ENCODE measurements at places on chromosomes 4 and X.

GRCh38 chr4:145034727-145035211 lies 63.2 kb downstream of the ANAPC10 start:
- DNase-seq = peak; percentile 89

- DNase-seq = no peak
Measured at GRCh38 chr4:1493540-1494287, 87.5 kb upstream of the NKX1-1 start.

- peak; percentile 8 for DNase-seq
Measured at GRCh38 chr4:127047930-127048329, 584.8 kb upstream of the INTU start.

GRCh38 chr4:118898684-118899138 lies 10.1 kb downstream of the SYNPO2 start:
- DNase-seq = peak; percentile 37

DNA sequence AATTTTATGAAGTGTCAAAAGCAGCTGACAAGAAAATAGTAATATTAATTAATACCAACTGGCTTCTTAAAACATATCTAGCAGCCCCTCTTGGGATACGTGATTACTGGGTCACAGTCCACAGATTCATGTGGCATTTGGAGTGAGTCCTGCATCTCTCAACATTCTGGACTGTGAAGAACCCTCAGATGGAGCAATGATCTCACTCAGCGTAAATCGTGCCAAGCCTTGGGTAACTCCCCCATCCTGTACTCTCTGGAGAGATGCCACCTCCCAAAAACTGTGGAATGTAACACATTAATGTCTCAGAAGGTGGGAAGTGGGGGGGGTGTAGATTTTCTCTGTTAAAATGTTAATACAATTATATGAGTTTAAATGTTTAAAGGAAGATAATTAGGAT lies 118.2 kb upstream of the IQCM start:
- DNase-seq = peak; percentile 10

DNA sequence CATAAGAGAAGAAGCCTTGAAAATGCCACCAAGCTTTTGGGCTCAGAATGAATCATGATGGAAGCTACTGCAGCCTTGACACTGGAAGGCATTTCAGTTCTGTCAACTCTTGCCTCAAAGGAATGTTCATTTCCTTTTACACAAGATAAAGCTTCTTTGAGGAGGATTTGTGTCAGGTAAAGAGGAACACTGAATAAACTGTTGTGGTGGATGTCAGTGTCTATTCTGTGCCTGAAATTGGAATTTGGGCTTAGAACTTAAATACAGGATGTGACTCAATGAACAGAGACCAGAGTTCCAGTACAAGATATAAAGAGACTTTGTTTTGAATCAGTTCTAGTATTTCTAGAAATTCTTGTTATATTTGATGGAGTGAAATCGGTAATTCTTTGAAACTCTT lies 313.2 kb downstream of the PACRGL start:
- DNase-seq = no peak

- no peak for DNase-seq
Measured at GRCh38 chrX:148755111-148755510, 254.7 kb downstream of the AFF2 start.

- no peak for DNase-seq
Measured at GRCh38 chr4:103308248-103308561, 110.1 kb upstream of the CENPE start.

DNA sequence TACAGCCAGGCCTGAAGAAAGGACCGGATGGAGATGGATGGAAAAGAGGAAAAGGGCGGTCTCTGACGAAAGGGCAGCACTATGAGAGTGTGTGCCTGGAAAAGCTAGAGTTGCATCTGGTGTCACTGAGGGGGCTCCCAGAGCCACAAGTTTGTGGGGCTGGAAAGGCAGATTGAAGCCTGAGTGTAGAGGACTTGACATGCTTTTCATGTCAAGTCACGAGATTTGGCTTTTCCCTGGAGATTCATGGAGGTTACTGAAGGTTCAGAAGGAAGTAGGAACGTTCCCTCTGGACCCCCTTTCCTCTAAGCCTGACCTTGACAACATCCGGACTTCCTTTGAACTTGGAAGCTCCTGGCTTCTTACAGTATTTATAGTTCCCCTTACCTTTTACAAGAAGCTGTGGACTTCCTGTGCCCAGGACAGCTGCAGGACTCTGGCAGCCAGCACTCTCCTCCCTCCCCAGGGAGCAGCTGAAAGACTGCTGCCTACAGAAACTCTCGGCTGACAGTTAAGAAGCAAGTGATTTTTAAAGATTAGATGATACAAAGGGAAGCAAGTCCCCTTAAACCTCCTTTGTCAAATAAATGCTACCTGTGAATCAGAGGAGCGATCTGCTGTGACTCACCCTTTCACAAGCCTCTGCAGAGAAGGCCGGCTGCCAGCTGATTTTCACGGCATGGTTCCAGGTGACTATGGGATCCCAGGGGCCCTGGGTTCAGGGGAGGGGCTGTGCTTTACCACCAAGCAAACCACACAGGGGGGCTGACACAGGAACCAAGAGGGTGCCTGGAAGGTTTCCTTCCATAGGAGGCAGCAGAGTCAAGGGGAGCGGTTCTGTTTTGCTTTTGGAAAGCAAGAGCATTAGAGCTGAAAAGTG lies 72.9 kb upstream of the STIM2 start:
- DNase-seq = peak; percentile 37

GRCh38 chr4:90990284-90990683 lies 863.1 kb downstream of the CCSER1 start:
- DNase-seq = no peak

- no peak for DNase-seq
Measured at GRCh38 chrX:16433021-16433420, 216.9 kb upstream of the S100G start.

- no peak for DNase-seq
Measured at GRCh38 chr4:144817081-144817480, 171.1 kb downstream of the HHIP start.

- DNase-seq = no peak
Measured at GRCh38 chr4:154731756-154732155, 12.0 kb upstream of the LRAT start.

GRCh38 chrX:131783555-131784308 lies 239.4 kb upstream of the STK26 start:
- DNase-seq = no peak

- peak; percentile 70 for DNase-seq
Measured at GRCh38 chrX:110180176-110180927, 137.5 kb downstream of the AMMECR1 start.

GRCh38 chr4:9891740-9892139 lies 110.3 kb downstream of the DRD5 start:
- no peak for DNase-seq

GRCh38 chr4:78331965-78332364 lies 219.6 kb upstream of the ANXA3 start:
- no peak for DNase-seq

GRCh38 chr4:81180916-81181315 lies 34.1 kb downstream of the PRKG2 start:
- no peak for DNase-seq

DNA sequence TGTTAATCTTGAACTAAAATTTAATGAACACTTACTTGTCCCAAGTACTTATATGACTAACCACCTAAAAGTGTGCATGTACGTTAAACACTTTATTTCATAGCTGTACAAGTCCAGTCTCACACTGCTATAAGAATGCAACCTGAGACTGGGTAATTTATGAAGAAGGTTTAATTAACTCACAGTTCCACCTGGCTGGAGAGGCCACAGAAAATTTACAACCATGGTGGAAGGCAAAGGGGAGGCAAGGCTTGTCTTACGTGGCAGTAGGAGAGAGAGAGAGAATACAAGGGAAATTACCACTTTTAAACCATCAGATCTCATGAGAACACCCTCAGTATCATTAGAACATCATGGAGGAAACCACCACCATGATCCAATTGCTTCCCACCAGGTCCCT lies 748.7 kb upstream of the HS3ST1 start:
- DNase-seq = no peak

DNA sequence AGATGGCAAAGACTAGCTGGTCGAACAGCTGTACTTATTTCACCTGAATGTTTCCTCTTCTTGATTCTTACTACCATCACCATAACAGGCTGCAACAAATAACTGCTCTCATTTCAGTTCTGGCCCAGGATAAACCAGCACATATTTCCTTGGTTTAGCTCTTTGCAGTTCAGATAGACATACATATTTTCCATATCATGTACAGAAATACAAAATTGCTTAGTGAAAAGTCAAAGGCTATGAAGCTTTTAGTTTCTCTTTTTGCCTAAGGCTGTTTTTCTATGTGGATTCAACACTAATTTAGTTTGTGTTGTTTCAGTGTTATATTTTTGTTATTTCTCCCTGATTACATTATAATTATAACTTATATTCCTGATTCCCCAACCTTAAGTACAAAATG lies 103.6 kb upstream of the BMP3 start:
- no peak for DNase-seq

- peak; percentile 77 for DNase-seq
Measured at GRCh38 chrX:1468250-1468772, 15.6 kb upstream of the ASMTL start.

- no peak for DNase-seq
Measured at GRCh38 chr4:18930487-18930886, 908.9 kb upstream of the LCORL start.

GRCh38 chrX:85243761-85244449 lies at the start of the genes SATL1 and ZNF711:
TSS of gene SATL1 (minus strand) at chrX:85243779. CDS start at chrX:85108968, 134,811 bp downstream.
TSS of gene ZNF711 (plus strand) at chrX:85243991. CDS start at chrX:85247573, 3,582 bp downstream.
- peak; percentile 47 for DNase-seq

DNA sequence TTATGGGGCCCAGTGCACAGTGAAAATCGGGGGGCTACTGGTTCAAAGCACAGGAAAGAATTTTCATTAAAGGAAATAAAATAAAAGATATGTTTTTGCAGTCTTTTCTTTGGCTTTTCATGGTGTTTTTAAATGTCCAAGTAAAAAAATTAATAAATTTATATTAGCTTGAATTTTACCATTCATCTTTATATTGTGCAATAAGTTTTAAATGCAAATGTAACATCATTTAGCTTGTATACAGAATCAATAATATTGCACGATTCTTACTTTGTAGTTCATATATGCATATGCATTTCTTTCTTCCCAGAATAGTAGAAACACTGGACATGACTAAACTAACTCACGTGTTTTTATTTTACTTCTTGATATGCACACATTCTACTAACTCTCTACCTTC lies 31.0 kb downstream of the AREG start:
- DNase-seq = no peak

- no peak for DNase-seq
Measured at GRCh38 chrX:39472161-39472560, 625.6 kb downstream of the BCOR start.

DNA sequence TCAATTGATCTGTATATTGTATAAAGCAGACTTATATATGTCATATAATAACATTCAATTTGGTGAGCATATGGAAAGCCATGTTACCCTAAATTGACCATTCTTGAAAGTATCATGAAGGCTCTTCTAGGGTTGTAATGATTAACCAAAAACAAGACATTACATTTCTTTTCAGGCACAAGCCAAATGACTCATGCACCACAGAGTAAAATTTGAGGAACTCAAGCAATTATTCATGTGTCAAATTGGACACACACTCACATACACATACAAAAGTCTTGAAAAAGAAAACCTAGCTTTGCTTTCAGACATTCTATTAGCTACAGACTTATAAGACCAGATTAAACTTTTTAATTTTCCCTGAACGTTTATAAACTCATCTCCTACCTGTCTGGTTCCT lies 146.5 kb upstream of the PCDH18 start:
- peak; percentile 70 for DNase-seq

DNA sequence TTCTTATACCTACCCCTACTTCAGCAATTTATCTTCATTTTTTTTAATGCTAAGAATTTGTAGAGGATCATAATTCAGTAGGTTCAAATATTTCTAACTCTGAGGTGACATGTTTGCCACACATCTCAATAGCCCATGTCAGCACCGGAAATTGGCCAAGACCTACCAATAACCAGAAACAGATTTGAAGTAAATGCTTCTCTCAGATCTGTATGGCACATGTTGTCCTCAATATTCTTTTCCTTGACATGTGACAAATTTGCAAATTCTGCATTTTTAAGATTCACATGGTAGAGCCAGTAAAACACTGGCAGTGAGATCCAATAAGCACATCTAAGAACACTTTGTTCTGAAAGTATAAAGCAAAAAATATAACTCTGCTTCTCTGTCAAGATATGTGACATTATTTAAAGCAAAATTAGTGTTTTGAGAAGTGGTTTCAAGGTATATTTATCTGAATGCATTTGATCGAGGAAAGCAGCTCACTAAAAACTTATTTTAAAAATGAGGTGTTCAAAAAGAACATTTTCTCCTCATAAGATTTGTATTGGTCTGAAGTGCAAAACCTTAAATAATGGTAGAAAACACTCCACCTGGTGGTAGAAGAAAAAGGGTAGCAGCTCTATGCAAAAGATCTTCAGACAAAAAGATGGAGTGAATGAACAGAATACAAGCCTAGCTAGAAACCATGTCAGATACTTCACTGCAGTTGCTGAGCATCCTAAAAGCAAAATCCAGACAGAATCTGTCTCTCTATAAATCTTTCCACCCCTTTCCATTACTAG lies 513.8 kb upstream of the FAM241A start:
- DNase-seq = peak; percentile 51

DNA sequence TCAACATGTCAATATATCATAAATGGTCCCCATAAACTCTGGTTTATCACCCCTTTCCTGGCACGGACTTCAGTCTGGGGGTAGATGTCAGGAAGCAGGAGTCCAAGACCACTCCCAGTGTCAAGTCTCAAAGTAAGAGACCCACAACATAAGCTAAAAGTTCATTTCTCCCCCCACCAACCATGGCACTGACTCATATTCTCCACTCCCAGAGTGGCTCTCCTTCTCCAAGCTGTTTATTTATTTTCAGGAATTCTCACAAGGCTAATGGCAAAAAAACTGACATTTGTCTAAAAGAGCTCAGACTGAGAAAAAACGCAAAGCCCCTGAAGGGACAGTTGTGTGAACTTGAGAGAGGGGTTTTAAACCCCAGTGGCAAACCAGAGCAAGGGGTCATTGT lies 217.0 kb downstream of the RAB28 start:
- peak; percentile 61 for DNase-seq

DNA sequence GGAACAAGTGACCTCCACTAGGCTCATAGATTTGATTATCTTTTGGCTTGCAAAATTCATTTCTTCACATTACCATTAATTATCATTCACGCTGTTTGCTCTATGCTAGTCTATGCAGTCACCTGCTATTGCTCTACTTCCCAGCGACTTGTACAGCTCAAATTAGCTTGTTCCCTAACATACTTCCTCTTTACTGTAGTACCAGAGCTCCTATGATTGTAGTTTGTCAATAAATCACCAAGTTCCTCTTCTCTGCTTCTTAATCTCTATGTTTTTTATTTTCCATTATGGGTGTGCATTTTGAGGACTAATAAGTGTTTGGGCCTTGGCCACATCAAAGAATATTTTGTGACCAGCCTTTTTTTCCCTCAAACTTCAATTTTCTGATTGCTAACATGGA lies 6.2 kb upstream of the GSPT2 start:
- DNase-seq = no peak
